ENCODE measurements at places on chromosomes 5 and 9. TPM values are rescaled to one million over a fixed set of nuclear protein-coding genes. Genes with fewer than 3 reads are reported as not detected.
A peak's percentile ranks its signal among the peaks of the same experiment; 100 is the strongest.

- DNase-seq: no peak
Observed at GRCh38 chr5:68319706-68320412, 104.3 kb downstream of the PIK3R1 start.

- DNase-seq: no peak
Observed at GRCh38 chr5:135007305-135007704, 26.7 kb downstream of the PITX1 start.

GRCh38 chr9:105295986-105296385, 51.5 kb downstream of the SLC44A1 start:
- DNase-seq: no peak

DNA sequence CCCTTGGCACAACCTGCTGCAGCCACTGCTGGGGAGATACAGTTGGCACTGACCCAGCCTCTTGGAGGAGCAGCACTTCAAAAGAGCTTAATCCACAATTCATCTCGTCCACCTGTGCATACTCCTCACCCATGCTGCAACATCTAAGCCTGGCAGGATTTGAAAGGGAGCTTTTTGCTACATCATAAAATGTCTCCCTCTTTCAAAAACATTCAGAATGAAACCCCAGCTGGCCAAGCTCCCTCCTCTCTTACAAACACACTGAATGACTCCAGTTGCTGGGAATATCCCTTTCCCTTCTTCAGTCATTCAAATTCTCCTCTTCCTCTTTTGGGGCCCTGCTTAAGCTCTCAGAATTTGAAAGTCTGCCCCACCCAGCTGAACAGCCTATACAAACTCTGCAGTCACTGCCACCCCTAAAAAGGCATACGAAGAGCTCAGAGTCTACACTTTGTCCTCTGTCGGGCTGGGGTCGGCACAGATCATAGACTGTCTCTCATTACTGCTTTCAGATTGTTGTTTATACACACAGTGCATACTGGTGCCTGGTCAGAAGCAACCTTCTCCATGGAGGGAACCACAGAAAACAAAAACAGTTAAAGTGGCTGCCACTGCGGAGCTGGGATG, 8.8 kb upstream of the C5orf15 start:
- no peak for DNase-seq

Gene C1QTNF2
- total RNA-seq: 3.8 TPM

Gene FOXD4L6
- not detected for total RNA-seq

Gene FAM193B
- total RNA-seq: 76.0 TPM

DNA sequence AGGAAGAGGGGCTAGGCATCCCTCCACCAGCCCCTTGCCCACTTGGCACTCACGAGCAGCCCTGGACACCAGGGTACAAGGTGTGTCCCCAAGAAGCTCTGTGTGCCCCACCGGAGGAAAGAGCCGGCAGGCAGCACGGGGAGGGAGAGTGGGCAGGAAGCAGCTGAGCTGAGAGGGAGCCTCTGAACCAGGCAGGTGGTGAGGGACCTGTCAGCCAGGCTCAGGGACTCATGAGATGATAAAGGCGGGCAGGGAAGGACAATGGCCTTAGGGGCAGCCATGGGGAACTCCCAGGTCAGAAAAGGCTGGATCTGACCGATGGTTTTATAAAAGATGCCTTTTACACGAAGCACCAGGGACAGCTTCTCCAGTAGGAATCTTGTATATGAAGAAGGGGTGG, 112.0 kb downstream of the VAV2 start:
- DNase-seq: no peak

DNA sequence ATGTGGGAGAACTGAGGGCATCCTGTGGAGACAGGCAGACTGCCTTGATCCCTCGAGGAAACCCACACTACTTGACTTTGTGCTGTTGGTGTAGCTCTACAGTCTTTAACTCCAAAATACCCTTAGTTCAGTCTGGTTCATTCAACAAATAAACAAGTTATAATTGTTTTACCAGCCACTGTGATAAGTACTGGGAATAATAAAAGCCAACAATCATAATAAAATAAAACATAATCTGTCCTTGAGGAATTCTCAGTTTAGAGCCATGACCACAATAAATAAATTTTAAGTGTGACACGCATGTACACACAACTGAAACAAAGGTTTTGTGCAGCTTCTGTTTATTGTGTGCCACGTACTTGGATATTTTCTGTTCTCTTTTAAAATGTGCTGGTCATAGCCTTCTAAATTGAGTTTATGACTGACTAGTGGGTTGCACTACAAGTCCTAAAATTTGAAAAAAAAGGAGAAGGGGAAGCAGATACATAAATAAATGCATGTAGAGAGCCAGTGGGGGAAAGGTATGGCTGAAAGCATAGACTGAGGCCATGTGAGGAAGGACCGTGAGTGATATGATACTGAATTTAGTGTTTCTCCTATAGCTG, 6.2 kb upstream of the SCAMP1 start:
- DNase-seq: no peak

DNA sequence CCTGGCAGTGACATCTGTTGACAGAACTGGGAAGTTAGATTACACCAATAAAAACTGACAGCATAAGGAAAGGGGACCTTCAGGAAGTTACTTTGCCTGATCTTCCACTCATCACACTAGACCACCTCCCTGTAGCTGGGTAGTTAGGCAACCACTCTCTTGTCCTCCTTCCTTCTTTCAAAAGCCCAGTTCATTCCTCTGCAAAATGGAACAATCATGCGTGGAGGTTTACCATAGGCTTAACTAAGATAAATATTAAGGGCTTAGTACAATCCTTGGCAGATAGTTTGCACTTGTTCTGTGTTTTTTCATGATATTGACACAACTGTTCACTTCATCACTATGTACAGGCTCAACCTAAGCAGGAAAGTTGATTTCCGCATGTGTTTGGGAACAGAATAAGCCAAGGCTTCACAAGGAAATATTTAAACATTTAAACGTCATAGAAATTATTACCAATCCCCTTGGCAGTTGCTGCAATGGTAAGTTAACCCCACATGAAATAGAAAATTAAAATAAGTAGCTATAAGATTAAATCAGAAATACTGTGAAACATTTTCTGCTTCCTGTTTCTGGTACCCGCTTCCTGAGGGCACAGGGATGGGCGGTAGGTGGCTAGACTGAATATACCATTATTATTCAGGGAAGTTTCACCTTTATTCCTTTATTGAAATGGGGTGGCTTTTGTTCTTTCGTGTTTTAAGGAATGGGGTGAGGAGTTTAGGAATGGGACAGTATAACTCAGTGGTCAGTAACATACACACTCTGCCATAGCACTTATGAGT, 9.9 kb upstream of the PTGER4 start:
- no peak for DNase-seq

DNA sequence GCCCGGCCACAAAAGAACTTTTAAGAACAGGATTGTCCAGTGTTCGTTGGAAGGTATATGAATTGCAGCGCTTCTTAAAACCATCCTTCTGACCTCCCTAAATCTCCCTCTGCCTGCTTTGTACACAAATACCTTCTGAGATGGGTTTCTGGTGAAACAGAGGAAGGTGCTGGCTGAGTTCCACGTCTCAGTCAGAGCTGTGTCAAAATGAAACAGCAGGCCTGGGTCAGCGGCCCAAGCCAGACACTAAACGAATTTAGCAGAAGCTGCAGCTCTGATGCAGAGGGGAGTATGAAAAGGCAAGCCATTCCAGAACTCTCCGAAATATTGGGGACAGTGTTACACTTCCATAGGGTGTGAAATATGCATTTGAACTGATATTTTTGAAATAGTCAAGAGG, 37.8 kb upstream of the CRB2 start:
- no peak for DNase-seq

DNA sequence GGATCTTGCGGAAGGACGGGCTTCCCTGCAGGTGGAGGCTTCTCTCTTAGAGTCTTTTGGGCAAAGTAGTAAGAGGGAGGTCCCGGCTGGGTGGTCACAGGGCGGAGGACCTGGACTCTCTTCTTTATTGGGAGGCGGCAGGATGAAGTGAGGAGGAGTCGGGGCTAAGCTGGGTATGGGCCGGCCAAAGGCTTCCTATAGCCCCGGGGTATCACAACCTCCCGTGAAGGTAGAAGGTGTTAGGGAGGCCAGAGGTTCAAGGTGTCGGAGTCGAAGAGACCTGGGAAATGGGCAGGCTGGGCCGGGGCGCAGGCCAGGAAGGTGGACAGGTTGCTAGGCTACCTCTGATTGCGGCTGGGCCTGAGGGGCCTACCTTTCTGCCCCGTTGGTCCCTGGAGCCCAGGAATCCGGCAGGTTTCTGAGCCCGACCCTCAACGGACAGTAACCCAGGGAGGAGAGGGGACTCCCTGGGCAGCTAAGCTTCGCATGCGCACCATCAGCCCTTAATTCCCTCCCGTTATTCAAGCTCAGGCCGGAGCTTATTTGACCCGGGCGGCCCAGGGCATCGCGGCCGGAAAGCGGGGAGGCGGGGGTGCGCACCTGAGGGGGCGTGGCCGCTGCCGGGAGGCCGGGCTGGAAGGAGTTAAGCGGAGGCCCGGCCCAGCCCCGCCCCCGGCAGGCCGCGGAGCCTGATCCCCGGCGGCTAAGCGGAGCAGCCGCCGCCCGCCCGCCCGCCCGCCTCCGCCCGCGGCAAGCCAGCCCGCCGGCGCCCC, at the start of gene TESK1:
TESK1 (plus strand) TSS at position 685 of the 773 bp plus-strand sequence. CDS start 358 bp downstream, outside the sequence.
- DNase-seq: peak; percentile 83

DNA sequence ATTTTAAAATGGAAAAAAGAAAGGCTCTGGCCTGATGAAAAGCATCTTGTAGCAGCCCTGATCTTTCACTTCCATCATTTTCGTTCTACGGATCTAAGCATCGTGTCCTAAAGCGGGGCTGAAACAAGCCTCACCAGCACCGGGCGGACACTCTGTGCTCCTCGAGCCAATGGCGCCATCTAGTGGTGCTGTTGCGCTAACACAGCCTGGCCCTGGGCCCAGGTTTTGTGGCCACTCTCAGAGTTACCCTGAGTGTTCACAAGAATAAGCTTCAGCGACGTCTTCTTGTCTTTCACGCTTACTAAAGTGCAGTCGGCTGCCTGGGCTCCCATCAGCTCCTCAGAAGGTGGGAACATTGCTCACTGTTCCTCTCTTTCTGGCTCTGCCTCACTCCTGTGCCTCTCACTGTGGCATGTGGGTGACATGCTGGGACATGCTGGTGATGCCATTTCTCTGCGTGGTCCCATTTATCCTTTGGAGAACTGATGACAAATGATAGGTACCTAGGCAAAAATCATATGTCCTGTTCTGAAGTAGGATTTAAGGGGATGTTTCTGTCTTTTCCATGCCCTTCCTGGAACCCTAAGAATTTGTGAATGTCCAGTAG, 32.7 kb downstream of the DMRT3 start:
- peak; percentile 81 for DNase-seq

Gene IFNA7
- total RNA-seq: not detected

DNA sequence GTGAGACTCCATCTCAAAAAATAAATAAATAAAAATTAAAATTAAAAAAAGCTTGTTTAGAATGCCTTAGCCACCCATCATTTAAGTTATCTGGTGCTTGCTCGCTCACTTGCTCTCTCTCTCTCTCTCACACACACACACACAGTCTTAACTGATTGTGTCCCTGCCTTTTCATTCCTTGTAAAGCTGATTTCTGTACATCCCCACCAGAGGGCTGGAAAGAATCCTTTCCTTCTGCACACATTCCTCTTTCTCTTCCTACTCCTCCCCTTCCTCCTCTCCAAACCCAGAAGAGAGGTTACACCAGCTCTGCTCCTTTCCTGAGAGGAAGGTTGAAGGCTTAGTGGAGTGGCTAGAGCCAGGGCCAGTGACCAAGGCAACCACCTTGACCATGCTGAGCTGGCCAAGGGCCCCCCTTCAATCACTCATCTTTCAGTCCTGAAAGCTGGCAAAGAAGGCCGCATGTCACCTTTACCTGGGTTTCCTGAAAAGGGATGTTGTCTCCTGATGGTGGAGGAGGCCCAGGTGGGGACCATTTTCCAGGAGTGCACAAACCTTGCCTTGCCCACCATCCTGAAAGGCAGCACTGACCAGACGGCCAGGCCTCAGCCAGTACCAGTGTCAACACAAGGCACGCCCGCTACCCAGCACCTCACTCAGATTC, 25.6 kb downstream of the STK10 start:
- no peak for DNase-seq

- DNase-seq: no peak
Observed at GRCh38 chr9:123111427-123112014, 78.1 kb downstream of the GPR21 start.

GRCh38 chr9:138009803-138010690, 132.5 kb downstream of the CACNA1B start:
- DNase-seq: peak; percentile 25

- no peak for DNase-seq
Observed at GRCh38 chr5:141135718-141136266, 786 bp downstream of the PCDHB5 start.

Gene CETN3
- 26.1 TPM for total RNA-seq

DNA sequence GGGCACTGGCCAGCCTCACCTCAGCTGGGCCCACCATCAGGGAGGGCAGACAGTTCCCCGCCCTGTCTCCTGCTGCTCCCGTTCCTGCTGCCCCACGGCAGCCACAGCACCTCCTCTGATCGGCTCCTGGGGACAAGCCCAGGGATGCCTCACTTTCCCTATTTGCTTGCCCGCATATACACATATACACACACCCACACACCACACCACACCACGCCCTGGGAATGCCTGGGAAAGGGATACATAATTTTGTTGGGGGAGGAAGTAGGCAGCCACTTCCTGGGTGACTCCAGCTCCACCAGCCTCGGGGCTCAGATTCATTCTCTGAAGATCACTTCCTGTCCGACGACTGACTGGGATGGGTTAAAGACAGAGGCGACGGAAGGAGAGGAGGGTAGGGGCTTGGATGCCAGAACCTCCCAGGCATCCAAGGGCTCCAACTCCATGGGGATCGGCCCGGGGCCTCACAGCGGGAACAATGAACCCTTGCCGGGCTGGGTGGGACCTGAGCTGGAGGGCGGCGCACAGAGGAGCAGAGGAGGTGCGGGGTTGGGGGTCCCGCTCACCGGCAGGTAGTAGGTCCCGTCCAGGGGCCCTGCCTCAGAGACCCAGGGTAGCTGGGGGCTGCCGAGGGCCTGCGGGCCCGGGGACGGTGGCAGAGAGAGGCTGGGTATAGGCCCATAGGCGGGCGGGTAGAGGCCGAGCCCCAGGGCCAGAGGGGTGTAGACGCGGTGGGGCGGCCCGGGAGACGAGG, 2.0 kb upstream of the MZB1 start:
- no peak for DNase-seq

DNA sequence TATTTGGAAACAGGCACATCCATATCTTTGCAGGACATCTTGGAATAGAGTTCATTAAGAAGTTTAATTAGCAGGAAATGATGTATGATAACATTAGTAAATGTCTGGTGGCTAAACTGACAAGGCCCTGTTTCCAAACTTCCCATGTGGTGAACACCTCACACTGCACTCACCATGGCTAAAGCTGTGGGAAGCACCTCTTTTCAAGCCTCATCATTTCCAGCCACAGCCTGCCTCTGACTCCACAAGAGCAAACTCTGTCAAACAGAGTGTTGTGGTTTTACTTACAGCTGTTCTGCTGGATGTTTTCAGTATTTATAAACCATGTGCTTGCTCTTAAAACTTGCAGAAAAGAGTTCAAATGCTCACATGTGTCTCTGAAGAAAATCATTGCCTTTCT, 14.9 kb upstream of the NDUFB6 start:
- no peak for DNase-seq
